ENCODE measurements at places on chromosomes 3 and 15.

GRCh38 chr3:57279685-57280084 is 12.8 kb downstream of the ASB14 start:
- DNase-seq = no peak

DNA sequence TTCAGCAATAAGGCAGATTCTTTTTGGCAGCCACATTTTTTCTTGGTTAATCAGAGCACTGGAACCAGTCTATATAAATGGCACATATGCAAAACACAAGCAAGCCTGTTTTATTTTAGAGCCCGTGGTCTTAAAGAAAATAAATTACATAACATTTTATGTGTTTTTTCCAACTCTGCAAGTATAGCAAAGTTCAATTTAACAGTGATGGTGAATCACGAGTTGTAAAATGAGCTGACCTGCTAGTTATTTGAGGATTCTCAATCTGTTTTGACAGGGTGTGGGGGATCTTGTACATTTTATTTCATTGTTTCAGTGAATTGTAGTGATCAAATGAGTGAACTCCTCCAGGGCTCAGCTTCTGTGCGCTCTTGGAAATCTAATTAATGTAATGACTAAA is 2.7 kb downstream of the ARHGEF26 start:
- no peak for DNase-seq

- no peak for DNase-seq
Measured at GRCh38 chr3:81161100-81161499, 600.3 kb downstream of the GBE1 start.

DNA sequence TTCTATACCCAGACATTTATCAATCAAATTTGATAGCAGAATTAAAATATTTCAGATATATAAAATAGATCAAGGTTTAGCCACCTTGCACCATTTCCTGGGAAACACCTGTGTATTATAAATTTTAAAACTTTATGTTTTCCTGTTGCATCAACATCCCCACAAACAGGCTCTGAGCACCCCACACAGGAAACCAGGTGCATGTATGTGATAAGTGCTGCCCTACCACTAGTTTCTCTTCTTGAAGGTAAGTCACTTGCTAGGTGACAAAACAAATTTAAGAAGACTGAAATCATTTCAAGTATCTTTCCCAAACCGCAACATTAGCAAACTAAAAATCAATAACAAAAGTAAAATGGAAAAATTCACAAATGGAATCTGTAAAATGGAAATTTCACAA is 496.1 kb upstream of the CCDC54 start:
- DNase-seq = no peak

DNA sequence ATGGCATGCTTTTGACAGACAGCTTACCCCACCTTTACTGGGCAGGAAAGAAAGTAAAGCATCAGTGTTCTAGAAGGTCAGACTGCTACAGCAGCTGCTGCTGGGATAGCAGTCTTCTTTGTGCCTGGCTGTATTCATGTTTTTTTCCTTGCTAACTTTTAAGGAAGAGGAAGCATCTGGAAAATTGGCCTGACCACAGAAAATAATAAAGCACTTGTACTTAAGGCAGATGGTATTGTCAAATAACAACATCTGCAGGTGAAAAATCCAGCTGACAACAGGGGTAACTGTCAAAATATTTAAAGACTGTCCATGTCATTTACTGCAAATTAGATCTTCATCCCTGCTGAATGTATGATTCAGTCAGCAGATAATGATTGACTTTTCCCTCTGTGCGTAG is 229.0 kb downstream of the OXSM start:
- no peak for DNase-seq

DNA sequence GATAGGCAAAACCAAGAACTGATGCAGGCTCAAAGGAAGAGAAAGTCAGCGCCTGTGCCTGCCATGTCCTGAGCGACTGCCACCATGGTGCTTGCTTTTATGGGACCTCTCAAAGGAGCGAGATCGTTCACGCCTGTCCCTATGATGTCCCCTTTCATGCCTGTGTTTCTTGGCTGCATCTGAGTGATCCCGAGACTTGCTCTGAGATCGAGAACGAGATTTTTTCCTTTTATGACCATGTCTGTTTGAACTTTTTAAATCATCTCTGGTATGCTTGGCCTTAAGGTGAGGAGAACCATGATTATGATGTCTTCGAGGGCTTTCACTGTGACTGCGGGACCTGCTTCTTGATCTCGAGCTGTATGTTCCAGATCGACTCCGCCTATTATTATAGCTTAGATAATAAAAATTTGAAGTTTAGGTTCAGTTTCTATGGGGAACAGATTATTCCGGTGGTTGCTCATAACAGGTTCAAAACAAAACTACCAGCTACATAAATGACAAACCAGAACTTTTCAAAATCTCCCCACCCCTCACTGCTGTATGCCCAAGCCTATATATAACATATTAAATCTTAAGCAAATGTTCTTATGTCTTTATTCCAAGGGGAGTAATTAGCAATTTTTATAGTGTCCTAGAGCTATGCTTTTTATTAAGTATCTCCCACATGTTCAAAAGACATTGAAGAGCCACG is 11.6 kb downstream of the CCNL1 start:
- no peak for DNase-seq

- peak; percentile 36 for DNase-seq
Measured at GRCh38 chr3:136141891-136142290, 54.2 kb downstream of the MSL2 start.

- no peak for DNase-seq
Measured at GRCh38 chr3:126984391-126985131, 1.6 kb downstream of the PLXNA1 start.

GRCh38 chr3:11436775-11437174 is 164.6 kb downstream of the ATG7 start:
- DNase-seq = no peak

GRCh38 chr3:171446801-171447578 is 13.2 kb downstream of the TNIK start:
- DNase-seq = no peak

DNA sequence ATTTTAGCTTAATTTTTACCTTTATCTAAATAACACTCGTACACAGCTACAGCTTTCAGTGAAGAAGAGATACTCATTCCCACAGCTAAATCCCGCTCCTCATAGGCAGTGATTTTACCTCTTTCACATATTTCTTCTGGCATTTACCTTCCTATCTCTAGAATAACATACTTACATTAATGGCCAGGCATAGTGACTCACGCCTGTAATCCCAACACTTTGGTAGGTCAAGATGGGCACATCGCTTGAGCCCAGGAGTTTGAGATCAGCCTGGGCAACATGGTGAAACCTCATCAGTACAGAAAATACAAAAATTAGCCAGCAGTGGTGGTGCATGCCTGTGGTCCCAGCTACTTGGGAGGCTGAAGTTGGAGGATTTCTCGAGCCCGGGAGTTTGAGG is 80.2 kb downstream of the PPARG start:
- no peak for DNase-seq

- DNase-seq = peak; percentile 81
Measured at GRCh38 chr3:153591561-153592245, 429.7 kb downstream of the RAP2B start.

DNA sequence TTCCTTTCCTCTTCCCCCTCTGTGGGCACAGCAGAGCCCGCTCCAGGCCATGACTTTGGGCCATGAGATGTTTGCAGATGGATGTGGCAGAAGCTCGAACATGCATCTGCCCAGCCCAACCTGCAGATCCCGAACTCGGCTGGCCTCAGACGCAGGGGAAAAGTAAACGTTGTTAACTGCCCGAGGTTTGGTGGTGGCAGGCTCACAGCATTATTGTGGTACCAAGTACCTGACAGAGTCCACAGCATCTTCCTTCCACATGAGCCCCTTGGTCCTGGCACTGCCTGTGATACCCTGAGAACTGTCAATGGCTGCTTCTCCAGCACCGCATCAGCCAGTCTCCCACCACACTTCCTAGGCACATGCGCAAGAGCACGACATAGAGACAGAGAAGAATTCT is 424.3 kb downstream of the OCA2 start:
- no peak for DNase-seq

GRCh38 chr3:147921051-147921450 is 511.9 kb downstream of the ZIC1 start:
- DNase-seq = no peak

DNA sequence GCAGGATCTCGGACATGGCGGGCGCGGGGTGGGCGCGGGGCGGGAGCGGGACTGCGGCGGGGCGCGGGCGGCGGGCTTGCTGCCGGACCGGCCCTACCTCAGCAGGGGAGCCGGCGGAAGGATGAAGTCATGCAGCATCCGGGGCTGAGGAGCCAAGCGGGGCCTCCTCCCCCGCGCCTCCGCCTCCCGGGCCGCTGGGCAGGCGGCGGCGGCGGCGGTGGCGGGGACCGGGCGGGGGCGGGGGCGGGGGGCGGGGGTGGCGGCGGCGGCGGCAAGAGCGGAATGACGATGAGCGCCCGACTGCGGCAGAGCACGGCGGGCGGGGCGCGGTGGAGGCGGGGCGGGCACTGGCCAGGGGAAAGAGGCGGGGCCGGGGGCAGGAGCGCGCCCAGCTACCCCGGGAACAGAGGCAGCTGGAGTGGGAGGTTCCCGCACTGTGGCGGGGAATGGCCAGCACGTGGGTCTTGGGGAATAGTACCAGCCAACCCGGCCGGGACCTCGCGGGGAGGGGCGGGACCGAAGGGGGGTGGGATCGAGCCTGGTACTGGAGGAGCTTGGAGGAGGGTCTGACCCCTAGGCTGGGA is at the start of gene CAMK2N2:
Gene CAMK2N2 (minus strand): TSS at position 284 of the 584 bp plus-strand sequence. CDS start 268 bp downstream, at position 16.
- peak; percentile 63 for DNase-seq

GRCh38 chr3:37673401-37673800 is 188.3 kb upstream of the CTDSPL start:
- DNase-seq = no peak

- DNase-seq = no peak
Measured at GRCh38 chr3:185151964-185152409, 873 bp downstream of the C3orf70 start.

GRCh38 chr3:138418601-138419206 is 15.7 kb upstream of the ESYT3 start:
- DNase-seq = no peak

DNA sequence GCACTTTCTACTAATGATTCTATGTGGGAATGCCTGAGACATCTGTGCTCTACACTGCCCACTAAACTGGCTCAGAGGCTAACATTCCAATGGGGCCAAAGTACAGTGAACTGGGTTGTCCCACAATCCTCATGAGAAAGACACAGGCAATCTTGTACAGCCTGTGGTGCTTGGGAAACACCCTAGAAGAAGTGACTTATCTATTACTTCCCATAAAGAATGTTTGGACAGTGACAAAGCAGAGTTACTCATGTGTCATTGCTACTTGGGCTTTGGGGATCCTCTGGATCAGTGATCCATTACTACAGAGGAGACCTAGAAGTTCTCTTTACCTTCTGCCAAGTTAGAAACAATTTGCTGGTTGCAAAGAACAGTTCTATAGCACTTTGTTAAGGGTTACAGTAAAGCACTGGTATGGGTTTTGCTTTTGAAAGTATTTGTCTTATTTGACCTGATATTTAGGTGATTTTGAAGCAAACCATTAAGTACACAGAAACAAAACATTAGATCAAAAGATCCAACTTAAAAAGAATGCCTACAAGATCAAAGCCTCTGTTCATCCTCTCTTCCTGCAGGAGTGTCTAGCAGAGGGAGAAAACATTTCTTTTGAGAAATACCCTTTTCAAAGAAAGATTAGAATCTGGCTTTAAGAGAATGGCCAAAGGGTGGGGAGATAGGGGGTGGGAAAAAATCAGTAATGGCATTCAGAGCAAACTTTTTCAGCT is 75.8 kb downstream of the CTNNB1 start:
- DNase-seq = peak; percentile 7

DNA sequence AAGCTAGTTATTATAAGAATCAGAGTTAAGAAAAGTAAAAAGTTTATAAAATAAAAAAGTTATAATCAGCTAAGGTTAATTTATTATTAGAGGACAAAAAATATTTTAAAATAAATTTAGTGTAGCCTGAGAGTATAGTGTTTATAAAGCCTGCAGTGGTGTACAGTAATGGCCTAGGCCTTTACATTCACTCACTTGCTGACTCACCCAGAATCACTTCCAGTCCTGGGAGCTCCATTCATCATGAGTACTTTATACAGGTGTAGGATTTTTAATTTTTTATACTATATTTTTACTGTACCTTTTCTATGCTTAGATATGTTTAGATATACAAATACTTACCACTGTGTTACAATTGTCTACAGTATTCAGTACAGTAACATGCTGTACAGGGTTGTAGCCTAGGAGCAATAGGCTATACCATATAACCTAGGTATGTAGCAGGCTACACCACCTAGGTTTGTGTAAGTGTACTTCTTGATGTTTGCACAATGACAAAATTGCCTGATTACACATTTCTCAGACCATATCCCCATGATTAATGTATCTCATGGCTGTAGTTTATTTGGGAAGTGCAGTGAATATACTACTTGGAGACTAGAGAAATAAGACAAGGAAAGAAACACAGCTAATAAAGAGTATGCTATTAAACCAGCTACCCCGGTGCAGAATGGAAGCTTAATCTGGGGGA is 101.9 kb upstream of the GALNT15 start:
- DNase-seq = no peak

DNA sequence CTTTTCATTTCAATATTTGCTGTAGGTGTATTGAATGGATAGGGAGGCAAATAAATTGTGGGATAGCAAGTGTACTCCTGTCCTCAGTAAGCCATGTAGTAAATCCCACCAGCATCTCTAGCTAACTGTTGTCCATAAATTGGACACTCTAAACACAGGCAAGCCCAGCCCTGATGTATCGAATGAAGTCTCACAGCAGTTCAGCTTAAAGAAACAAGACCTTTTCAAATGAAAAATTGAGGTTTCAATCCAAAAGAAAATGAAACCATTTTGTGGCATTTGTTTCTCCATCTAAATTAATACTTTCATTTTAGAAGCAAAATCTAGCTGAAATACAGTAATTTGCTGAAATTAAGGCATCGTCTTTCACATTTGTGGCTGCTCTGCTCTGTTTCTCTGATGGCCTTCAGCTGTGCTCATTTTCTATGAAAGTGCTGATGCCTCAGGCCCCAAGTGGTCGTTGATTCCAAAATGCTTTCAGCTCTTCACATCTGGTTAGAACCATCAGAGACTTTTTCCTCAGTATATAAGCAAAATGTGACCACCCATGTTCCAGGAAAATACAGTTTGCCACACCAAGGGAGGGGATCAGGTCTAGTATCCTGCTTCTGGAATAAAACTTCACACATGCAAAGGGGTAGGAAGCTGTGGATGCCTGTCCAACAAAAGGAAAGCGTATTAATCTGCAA is 245.0 kb downstream of the ZMAT3 start:
- DNase-seq = no peak

DNA sequence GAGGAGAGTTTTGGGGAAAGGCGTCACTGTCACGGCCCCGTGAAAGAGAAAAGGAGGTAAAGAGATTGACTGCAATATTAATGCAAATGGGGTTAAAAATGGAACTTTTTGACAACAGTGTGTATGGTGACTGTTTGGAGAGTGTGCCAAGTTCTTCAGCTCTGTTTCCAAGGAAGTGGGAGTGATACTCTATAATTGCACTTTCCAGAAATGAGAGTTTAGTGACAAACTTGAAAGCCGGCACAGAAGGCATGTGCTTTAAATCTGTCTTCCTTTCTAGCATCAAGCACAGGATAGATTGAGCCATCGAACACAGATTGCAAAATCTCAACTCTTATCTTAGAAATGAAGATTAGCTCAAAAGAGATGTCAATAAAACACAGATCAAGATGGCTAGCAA is 51.9 kb upstream of the SNRPA1 start:
- DNase-seq = no peak

- no peak for DNase-seq
Measured at GRCh38 chr3:157063926-157064325, 96.0 kb downstream of the CCNL1 start.

- no peak for DNase-seq
Measured at GRCh38 chr3:167396075-167396474, 16.0 kb upstream of the ZBBX start.

- no peak for DNase-seq
Measured at GRCh38 chr3:40846451-40846850, 321.7 kb downstream of the ZNF621 start.
